ENCODE measurements at places on chromosomes 3 and 15.

- H3K36me3 ChIP-seq = no peaks in the 10 kb centered on the region
- no peak for DNase-seq
- no peak overlapping the region for H3K27ac ChIP-seq
- no peaks in the 10 kb centered on the region for H3K27me3 ChIP-seq
- no peaks in the 10 kb centered on the region for H3K4me1 ChIP-seq
Observed at GRCh38 chr3:167198949-167199600, 181.0 kb downstream of the ZBBX start.

- no peak for DNase-seq
- H3K27ac ChIP-seq = no peak overlapping the region
- H3K4me1 ChIP-seq = no peaks in the 10 kb centered on the region
- peaks cover 12% of the 10 kb centered on the region for H3K36me3 ChIP-seq
Observed at GRCh38 chr3:48285132-48285531, 44.2 kb downstream of the ZNF589 start.

- no peak overlapping the region for H3K27ac ChIP-seq
- no peaks in the 10 kb centered on the region for H3K27me3 ChIP-seq
- DNase-seq = no peak
Observed at GRCh38 chr3:23193831-23194230, 9.3 kb upstream of the UBE2E2 start.

- no peak for DNase-seq
- no peaks in the 10 kb centered on the region for H3K36me3 ChIP-seq
- H3K27me3 ChIP-seq = peaks cover 2% of the 10 kb centered on the region
- no peak overlapping the region for H3K27ac ChIP-seq
- H3K4me3 ChIP-seq = no peak overlapping the region
Observed at GRCh38 chr15:88020806-88021205, 235.7 kb downstream of the NTRK3 start.

- no peak overlapping the region for H3K4me3 ChIP-seq
- H3K4me1 ChIP-seq = no peaks in the 10 kb centered on the region
- no peak overlapping the region for H3K27ac ChIP-seq
- no peaks in the 10 kb centered on the region for H3K36me3 ChIP-seq
Observed at GRCh38 chr15:26928051-26928450, 42.9 kb upstream of the GABRG3 start.

DNA sequence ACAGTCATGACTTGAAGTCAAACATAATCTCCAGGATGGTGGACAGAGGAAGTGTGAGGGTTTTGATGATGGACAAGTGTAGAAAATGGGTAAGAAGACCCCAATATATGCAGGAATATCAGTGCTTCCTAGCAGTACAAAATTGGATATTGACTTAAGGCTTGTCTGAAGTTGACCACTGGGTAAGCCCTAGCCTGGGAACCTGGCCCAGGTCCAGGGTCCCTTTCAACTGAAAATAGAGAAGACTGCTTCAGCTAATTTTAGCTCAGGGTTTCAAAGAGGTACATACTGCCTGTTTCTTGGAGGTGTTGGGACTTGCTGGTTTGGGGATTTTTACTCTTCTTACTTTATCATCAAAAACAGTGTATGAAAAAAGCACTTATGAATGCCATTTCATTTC is 4.7 kb downstream of the NR1D2 start:
- no peak overlapping the region for H3K4me3 ChIP-seq
- no peaks in the 10 kb centered on the region for H3K27me3 ChIP-seq
- no peak for DNase-seq
- H3K27ac ChIP-seq = no peak overlapping the region

DNA sequence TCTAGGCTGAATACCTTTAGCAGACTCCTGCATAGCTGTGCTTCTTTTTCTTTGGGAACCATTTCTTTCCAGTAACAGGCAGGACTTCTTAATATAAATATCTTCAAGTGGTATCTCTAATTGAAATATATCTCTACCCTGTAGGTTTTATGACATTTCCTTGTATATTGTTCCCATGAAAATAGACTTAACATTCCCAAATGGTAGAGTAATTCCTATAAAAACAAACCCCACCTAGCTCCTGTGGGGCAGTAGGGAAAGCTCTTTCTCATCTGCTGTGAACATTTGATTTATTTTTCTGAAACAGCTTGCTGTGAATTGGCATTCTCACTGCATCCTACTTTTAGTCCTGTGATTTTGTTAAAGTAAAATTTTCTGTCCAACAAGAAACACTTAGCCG is 20.8 kb downstream of the SELENOT start:
- H3K36me3 ChIP-seq = peaks cover 42% of the 10 kb centered on the region
- no peaks in the 10 kb centered on the region for H3K4me1 ChIP-seq
- no peaks in the 10 kb centered on the region for H3K27me3 ChIP-seq
- H3K27ac ChIP-seq = no peak overlapping the region
- no peak for DNase-seq

DNA sequence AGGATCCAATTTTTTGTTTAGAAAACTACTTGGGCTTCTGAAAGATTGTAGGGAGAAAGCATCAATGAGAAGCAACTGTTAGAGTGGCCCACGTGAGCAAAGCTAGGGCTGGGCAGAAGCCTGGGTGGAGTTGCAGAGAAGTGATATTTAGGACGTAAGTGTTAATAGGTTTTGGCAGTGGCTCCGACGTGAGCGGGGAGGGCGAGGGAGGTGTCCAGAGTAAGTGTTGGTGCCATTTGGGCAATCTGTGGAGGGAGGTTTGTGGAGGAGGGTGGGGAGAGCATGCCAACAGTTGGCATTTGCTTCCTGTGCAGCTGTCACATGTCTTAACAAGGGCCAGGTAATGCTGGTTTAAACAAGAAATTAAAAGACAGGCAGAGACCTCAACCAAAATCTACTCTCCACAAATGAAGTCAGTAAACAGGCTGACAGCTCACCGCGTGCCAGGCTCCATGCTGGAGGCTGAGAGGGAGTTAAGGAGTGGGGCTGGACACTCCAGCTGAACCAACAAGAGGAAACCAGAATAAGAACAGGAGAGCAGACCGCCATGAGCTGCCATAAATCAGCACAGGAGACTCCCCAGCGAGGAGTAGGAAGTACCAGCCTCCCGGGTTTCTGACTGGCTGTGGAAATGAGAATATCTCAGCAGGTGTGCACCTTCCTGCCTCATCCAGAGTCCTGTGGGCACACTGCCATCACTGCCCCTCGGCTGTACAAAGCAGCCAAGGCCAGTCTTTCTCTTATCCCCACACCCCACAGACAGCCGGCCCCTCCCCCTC is 232.6 kb downstream of the ABHD5 start:
- H3K36me3 ChIP-seq = no peaks in the 10 kb centered on the region
- H3K4me1 ChIP-seq = peaks cover 6% of the 10 kb centered on the region
- no peak overlapping the region for H3K4me3 ChIP-seq
- H3K27ac ChIP-seq = no peak overlapping the region
- DNase-seq = no peak
- H3K27me3 ChIP-seq = peaks cover 9% of the 10 kb centered on the region
